Spinal cord (tissue), 10 donors: ENCODE measurements at places on chromosomes 11 and 22.

DNA sequence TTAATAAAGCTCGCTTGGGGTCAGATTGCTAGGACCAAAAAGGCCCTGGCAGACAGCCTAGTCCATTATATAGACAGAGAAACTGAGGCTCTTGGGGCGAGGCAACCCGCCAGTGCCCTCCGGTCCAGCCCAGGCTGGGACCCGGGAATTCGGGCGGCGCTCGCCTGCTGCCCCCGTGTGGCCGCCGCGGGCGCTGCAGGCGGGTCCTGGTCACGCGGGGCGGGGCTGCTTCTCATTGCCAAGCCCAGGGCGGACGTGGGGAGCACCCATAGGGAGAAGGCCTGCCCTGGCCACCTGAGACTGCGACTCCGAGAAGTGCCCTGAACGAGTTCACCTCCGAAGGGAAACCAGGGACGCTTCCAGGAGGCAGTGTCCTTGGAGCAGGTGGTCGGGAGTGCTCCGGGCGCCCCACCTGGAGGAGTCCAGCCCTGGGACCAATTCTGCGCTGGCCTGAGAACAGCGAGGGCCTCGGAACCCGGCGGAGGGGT is 36.0 kb upstream of the CSNK1E start:
- no peak for DNase-seq

DNA sequence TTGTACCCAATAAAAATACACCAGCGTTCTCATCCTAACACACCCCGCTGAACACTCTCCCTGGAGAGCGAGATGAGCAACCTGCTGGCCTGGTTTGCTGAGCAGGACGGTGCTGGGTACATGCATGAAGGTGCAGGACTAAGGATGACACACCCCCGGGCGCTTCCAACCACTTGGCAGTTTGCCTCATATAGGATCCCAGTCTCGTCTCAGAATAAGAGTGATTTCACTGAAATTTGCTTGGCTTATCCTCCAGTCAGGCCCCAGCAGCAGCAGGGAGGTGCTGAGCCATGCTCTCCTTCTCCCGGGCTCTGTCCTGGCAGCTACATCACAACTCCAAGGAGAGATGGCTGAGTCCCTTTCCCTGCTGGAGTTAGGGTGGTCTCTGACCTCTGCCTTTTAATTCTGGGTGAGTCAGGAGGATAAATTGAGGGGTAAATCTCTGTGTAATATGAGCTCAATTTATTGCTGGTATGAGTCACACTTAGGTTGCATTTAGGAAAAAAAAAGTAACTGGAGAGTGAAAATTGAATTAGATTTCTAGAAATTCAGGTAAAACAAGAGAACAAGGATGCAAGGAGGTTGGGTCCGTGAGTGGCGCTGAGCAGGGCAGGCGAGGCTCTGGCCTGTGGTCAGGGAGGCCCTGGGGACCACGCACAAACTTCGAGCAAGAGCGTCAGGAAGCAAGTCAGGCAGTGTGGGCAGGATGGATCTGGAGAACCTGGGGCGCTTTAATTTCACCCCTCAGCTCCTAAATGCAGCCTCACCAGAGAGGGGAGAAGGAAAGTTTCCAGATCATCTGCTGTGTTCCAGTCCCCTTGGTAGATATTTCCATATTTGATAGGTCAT is 974.0 kb downstream of the TBC1D22A start:
- DNase-seq: no peak

- DNase-seq: peak; percentile 6
Measured at GRCh38 chr22:35299217-35299672, 449 bp upstream of the TOM1 start.

DNA sequence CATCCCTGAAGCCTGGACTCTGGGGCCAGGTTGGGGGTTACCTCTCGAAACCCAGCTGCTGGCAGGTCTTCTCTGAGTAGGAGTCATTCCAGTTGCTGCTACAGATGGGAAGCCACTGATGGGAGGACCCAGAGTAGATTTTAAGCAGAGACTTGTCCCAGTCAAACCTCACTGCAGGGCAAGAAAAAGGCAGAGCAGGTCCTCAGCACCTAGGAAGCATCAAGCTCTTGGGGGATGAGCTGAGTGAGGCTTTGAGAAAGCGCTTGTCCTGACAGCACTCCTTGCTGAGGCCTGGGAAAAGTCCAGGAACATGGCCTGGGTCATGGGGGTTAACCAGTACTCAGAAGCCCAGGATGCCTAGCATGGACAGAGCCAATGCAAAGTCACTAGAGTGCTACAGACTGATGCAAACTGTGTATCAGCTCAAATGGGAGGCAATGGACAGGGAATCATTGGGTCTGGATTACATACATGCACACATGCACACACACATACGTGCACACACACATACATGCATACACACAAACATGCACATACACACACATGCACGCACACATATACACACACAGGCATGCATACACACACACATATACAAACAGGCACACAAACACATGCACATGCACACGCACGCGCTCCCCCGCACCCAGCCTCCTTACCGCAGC is 15.3 kb downstream of the TMPRSS13 start:
- no peak for DNase-seq

DNA sequence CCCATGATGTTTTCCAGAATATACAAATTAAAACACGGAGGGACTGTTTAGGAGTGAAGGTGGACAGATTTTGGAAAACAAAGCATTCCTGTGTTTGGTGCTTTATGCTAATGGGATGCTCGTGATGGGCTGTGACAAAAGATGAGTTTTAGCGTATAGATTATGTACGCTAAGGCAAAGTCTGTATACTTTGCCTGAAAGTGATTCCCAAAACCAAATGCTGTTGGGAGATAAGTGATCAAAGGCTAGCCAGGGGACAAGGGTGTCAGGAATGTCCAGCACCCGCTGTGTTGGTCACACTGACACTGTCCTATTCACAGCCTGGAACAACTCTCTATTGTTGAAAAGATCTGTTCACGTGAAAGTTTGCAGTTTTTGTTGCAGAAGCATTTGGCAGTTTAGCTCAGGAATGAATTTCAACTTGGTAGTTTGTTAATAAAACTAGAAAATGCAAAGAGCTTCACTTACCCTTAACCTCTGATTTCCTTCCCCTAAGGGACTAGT is 1.5 kb downstream of the JAM3 start:
- DNase-seq: peak; percentile 34

DNA sequence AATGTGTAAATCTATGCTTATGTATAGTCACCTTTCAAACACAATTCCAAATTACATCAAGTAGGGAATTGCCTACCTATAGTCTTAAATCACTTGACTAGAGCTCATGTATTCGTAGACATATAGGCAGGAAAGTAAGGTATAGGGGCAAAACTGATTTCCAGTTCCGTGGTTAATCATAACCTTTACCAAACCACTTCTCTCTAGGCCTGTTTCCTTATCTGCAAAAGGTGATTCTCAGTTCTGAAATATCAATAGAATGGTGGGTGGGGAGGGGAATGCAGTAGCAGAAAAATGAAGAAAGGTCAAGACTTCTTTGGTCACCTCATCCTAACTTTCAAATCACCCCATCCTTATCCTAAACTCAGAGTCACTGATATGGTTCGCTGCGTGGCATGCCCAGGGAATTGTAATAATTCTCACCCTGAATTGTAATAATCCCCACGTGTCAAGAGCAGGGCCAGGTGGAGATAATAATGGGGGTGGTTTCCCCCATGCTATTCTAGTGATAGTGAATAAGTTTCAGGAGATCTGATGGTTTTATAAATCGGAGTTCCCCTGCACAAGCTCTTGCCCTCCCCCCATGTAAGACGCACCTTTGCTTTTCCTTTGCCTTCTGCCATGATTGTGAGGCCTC is 1.9 kb upstream of the ANO5 start:
- no peak for DNase-seq

GRCh38 chr22:33062361-33062760 is 4.2 kb upstream of the SYN3 start:
- no peak for DNase-seq

GRCh38 chr22:41931701-41932269 is 5.2 kb upstream of the TNFRSF13C start:
- no peak for DNase-seq

- peak; percentile 21 for DNase-seq
Measured at GRCh38 chr11:119907122-119907851, 178.3 kb upstream of the NECTIN1 start.

- DNase-seq: no peak
Measured at GRCh38 chr11:5625281-5625680, 480 bp downstream of the TRIM34 start.

- no peak for DNase-seq
Measured at GRCh38 chr11:46366661-46367161, 14.8 kb upstream of the MDK start.

DNA sequence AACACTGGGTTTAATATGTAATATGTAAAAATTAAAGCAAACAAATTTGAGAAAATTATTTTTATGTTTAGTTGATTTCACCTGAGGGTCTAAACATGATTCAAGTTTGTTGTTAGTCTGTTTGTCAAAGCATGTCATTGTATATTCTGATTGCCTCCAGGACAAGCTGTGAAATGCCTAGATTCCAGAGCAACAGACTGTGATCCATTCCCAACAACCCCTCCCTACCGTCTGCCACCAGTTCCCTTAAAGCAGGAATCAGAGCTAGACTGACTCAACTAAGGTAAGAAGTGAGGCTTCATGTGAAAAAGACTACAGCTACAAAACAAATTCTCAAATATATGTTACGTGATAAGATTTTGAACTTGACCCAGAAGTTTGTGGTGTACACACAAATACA is 304.2 kb downstream of the RAB38 start:
- DNase-seq: no peak

DNA sequence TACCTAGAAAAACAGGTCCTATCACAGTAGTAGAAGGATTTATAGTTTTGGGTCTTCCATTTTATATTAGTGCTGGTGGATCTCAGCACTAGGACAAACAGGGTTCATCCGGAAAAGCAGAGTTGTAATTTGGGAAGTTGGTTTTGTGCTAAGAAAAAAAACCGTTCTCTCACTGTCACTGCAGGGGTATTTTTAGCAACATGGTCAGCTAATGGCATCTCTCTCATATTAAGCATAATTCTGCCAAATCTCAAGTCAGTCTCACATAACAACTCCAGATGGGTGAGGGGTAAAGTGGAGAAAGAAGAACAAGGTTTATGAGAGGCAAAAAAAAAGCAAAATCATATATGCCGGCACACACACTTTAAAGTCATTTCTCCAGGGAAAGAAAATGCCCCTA is 51.6 kb upstream of the GDPD4 start:
- DNase-seq: no peak

DNA sequence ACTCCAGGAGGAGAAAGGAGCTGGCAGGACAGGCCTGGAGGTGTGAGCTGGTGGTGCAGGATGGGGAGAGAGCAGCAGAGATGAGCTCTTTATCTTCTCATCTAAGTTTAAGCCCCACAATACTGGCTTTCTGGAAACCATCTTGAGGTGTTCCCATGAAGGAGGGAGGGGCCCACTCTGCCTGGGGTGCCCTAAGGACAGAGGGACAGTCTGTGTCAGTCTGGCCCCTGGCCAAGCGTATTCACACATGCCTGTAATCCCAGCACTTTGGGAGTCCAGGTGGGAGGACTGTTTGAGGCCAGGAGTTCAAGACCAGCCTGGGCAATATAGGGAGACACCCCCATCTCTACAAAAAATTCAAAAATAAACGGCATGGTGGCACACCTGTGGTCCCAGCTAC is 8.9 kb downstream of the SERHL2 start:
- no peak for DNase-seq

DNA sequence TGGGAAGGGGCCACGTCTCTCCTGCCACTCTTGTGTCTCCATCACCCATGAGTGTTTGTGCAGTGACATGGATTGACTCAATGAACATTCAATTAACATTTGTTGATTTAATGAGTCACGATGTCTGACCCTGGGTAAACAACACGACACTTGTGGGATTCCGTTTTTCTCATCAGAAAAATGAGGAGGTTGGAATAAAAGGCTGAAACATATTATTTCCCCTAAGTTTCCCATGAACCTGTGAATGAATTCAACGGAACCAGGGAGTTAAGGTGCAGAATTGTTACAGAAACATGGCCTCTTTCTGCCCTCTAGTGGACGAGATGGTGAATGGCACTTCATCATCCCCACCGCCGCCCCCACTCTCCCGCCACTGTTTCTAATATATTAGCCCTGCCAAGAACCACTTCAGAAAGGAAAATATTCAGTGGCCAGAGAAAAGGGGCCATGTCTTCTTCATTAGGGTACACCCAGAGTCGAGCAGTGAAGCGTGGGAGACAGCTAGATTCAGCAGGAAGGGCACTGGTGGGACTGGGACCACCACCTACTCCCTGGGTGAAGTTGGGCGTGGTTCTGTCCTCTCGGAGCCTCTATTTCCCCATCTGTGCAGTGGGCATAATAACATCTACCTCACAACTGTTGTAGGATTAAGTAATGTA is 46.3 kb upstream of the SYT13 start:
- peak; percentile 17 for DNase-seq

GRCh38 chr11:90836031-90836430 is 613.2 kb upstream of the CHORDC1 start:
- no peak for DNase-seq
